ENCODE measurements at places on chromosomes 13 and 19.
A peak's percentile ranks its signal among the peaks of the same experiment; 100 is the strongest.

DNA sequence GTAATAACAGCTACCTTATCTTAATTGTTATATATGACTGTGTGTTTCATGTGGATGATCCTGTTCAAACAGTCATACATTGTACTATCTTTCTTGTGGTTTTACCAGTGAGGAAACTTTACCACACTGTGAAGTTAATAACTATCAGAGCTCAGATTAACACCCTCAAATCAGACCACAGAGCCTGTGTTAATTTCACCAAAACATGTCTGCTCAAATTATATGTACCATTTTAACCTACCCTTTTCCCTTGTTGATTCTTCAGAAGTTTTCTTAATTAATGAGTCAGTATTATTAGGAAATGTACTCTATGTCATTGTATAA lies 1.8 kb upstream of the ZNF331 start:
- DNase-seq = no peak

GRCh38 chr19:32406161-32407003 lies 812 bp downstream of the DPY19L3 start:
- DNase-seq = no peak

GRCh38 chr13:27353708-27354107 lies 70.7 kb upstream of the GTF3A start:
- DNase-seq = no peak

GRCh38 chr13:25286308-25286968 lies 850 bp downstream of the MTMR6 start:
- DNase-seq = no peak

DNA sequence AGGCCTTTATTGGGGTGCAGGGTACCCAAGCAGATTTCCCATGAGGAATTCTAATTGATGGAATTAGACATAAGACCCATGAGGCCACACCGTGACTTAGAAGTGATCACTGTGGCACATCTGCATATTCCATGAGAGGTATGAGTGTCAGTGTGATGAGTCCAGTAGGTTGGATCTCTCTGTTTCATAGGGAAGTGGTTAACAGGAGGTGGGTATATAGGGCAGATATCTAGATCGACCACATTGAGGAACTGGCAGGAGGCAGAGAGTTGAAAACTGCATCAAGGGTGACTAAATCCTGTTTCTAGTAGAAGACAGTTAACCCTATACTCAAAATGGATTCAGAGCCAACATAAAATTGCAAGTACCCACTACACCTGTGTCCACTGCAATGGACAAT lies 68.6 kb upstream of the MIR17HG start:
- DNase-seq = no peak

GRCh38 chr19:33280351-33280921 lies 21.9 kb downstream of the CEBPA start:
- DNase-seq = no peak

DNA sequence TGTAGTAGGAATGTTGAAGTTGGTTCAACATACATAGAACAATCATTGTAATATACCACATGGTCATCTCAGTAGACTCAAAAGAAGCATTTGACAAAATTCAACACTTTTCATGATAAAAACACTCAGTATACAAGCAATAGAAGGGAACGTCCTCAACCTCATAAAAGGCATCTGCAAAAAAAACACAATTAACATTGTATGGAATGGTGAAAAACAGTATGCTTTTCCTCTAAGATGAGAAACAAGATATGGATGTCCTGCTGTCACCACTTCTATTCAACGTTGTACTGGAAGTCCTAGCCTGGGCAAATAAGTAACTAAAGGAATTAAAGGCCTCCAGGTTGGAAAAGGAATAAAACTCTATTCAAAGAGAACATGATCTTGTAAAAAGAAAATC lies 54.5 kb downstream of the FNDC3A start:
- DNase-seq = no peak

DNA sequence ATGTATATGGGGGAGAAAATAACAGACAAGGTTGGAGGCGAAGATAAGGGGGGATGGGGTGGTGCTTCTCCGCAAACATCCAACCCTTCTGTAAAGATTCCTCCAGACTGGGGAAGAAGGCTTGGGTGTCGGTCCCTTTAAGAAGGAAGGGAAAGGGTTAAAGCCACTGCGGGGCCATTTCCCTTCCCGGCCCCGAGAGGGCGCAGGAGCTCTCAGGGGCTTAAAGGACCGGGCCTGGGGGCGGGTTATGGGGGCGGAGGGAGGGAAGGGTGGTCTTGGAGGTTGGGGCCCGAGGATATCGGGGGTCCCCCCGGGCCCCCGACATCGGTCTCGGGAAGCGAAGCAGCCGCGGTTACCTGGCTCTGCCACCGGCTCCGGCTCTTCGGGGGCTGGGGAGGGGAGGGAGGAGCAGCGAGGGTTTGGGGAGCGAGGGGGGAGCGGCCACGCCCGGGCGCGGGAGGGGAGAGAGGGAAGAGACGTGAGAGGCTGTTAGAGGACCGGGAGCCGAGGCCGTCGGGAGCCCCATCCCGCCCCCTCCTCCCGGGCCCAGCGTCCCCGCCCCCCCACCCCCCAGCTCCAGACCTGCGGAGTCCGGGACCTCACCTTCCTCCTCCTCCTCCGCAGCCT lies 2.8 kb downstream of the TNNT1 start:
- DNase-seq = no peak

DNA sequence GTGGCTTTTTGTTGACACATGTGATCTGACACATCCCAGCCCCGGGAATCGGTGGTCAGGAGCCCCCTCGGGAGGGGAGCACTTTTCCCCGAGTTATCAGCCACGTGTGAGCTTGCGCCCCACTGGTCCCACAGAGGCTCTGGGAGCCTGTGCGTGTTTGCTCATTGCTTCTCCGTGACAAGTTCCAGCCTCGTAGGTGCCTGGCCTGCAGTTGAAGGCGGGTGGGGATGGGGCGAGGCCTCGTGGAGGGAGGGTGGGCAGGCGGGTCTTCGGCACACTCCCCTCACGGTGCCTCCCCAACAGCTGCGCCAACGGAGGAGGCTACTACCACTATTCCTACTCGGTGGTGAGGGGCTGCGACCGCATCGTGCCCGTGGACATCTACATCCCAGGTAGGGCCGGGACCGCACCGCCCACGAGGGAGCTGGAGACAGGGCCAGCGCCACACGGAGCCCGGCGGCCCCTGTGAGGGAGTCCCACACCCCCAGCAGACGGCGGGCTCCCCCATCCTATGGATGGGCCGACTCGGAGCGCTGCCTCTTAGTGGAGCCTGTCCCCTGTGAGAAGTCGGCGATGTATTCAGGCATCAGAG lies 8.3 kb downstream of the GAMT start:
- DNase-seq = no peak

- DNase-seq = no peak
Observed at GRCh38 chr19:43132696-43133095, 50.2 kb upstream of the PSG2 start.

DNA sequence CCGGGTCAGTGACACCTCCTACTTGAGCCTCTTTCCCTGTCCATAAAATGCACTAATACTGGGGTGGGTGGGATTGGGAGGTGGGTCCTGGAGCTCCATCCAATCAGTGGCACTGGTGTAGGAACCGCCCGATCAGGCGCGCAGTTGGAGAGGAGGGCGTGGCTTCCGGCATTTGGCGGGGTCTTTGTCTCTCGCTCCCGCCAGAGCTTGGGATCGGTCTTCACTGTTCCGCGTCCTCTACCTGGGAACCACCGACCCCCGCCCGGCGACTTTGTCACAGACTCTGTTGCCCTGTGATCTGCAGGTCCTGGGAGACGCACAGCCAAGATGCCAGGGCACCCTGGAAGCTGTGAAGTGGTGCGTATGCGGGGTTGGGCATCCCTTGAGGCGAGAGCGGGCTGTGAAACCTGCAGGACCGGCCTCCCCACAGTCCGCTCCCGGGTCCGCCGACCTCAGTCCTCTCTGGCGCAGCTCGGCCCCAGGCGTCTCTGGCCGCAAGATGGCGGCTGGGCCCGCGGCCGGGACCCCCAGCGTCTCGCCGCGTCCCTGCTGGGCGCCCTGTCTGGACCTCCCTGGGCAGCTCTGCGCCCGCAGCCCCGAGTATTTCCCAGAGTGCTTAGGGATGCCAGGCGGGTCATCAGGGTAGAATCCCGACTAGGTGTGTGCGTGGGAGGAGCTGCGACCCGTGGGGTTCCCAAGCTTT lies 41.6 kb upstream of the ZNF730 start:
- peak; percentile 60 for DNase-seq

DNA sequence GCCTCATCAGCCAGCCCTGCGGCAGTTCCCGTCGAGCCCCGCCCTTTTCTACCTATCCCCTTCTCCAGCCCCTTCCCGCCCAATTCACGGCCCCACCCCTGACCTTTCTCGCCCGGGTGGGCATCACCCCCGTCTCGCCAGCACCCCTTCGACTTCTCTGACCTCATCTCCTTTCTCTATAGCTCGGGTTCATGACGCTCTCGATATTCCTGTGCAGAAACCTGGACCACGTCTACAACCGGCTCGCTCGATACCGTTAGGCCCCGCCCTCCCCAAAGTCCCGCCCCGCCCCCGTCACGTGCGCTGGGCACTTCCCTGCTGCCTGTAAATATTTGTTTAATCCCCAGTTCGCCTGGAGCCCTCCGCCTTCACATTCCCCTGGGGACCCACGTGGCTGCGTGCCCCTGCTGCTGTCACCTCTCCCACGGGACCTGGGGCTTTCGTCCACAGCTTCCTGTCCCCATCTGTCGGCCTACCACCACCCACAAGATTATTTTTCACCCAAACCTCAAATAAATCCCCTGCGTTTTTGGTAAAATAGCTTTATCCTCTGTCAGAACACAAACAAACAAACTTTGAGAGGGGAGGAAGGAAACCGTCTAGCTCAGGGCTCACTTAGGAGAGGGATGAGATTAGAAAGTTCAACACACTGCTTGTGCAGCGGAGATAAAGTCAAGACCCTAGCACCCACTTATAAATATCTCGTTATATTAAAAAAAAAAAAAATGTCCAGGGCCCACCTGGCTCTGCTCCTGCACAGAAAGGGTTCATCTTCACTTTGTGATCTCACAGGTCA lies 5.1 kb downstream of the CD37 start:
- DNase-seq = peak; percentile 86

DNA sequence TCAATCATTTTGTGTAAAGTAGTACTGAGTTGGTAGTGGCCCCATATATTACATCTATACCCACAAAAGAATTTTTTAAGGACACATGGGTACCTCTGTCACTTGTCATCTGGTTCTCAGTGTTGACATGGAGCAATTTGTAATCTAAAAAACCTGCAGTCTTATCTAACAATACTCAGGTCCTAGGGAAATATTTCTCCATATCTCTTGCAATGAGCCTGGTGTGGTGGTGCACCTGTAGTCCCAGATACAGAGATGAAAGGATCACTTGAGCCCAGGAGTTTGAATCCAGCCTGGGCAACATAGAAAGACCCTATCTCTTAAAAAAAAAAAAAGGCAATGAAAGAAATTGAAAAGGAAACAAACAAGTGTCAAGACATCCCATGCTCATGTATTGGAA lies 70.7 kb upstream of the ZNF30 start:
- DNase-seq = no peak

DNA sequence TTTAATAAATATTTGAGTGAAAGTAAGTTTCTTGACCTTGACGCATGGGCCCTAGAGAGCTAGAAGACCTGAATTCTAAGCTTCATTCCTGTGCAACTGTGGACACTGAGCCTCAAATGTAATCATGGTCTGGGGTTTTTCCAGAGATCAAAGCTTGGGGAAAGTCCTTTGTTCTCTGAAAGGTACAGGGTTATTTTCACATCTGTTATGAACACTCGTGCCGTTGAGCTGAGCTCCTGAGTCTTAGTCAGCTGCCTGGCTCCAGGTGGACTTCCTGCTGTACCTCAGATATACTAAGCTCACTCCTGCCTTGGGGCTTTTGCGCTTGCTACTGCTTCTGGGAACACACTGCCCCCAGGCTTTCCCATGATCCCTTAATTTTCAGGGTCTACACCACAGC lies 7.5 kb upstream of the ZBTB32 start:
- DNase-seq = no peak

DNA sequence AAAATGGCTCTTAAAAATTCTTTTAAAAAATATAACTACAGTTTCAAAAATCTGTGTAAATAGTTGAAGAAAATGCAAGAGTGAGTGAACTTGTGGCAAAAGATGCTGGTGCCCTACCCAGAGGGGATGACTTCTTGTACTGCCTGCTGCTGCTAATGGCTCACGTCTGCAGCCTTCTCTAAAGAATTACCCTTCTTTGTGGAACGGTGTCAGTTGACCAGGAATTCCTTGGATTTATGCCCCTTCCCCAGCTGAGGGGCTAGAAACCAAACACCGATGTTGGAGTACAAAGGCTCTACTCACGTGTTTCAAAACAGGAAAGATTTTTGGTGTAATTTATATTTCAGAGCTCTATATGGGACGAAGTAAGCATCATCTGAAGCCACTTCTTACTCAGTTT lies 1582.8 kb downstream of the OLFM4 start:
- DNase-seq = no peak

- DNase-seq = no peak
Observed at GRCh38 chr13:106310291-106310865, 225.1 kb downstream of the EFNB2 start.

GRCh38 chr13:40874138-40874779 lies 84.8 kb downstream of the SLC25A15 start:
- no peak for DNase-seq

DNA sequence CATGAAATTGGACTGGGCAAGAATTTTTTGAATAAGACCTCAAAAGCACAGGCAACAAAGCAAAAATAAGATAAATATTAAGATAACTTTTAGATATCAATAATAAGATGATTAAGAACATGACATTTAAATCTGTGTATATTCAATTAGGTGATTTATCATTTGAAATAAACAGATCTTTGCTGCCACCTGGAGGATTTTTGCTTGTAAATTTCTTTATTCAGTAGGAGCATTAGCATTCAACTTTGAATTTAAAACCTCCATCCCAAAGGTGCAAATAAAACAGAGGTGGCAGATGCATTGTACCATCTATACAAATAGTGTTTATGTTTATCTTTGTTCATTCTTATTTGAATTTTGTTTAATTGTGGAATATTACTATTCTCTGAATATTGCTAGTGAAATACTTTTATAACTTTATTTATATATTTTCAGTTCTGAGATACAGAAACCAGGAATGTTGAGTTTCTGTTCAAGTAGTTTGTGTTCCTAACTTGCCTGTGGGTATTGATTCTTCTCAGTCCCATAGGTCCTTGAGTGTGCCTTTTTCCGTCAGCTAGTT lies 20.9 kb downstream of the COG6 start:
- DNase-seq = no peak

DNA sequence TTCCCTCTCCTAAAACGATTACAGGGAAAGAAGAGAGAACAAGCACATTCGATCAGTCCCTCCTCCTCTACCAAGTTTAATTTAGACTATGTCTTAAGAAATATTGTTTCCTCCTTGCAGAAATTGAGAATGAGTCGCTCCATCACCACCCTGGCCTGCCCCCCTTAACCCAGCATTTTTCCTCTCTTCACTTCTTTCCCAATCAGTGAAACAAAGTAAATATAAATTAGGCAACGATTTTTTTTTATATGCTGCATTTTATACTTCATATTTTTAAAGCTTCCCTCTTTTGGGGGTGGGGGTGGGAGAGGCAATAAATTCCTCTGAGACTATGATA lies 300.0 kb downstream of the SPRY2 start:
- no peak for DNase-seq

GRCh38 chr13:52782471-52783448 lies 43.1 kb upstream of the CNMD start:
- DNase-seq = no peak

GRCh38 chr19:53102206-53102755 lies 941 bp downstream of the ZNF160 start:
- DNase-seq = no peak

GRCh38 chr13:106311004-106311403 lies 224.5 kb downstream of the EFNB2 start:
- DNase-seq = no peak

Measured in NCI-H1436 treated with DMSO at 0.1 percent for 48 hours (cell line).